ENCODE measurements at places on chromosomes 13 and 19.
A peak's percentile ranks its signal among the peaks of the same experiment; 100 is the strongest.

- no peak for DNase-seq
These were observed 11.6 kb downstream of the MAP4K1 start for GRCh38 chr19:38606131-38606530.

GRCh38 chr19:19630062-19630414 lies 2.0 kb upstream of the LPAR2 start:
- DNase-seq: no peak

DNA sequence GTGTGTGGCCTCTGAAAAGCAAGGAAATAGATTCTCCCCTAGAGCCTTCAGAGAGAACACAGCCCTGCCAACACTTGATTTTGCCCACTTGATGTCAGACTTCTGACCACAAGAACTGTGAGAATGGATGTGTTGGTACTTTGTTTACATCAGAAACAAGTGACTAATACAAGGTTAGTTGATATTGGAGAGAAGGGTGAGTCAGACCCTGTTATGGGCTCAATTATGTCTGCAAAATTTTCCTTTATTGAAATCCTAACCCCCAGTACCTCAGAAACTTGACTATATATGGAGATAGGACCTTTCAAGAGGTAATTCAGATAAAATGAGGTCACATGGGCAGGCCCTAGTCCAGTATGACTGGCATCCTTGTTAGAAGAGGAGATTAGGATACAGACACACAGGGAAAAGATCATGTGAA lies 226.7 kb downstream of the RFC3 start:
- DNase-seq: peak; percentile 56

DNA sequence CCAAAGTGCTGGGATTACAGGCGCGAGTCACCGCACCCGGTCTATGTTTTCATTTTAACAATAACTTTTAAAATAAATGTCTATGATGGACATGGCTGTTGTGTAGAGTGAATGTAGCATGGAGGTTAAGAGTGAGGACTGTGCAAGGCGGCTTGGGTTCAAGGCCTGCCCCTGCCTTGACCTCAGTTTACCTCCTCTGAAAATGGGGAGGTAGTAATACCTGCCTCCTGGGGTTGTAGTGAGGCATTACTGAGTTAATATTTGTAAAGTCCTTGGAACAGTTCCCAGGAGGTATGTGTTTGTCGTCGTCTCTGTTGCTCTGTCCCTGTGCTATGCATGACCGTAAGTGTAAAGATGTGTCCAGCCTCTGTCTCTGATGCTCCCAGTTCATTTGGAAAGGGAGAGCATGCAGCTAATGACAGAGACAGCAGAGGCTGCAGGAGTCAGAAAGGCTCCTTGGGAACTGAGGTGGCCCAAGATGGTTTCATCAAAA lies 9.4 kb downstream of the GARRE1 start:
- no peak for DNase-seq

DNA sequence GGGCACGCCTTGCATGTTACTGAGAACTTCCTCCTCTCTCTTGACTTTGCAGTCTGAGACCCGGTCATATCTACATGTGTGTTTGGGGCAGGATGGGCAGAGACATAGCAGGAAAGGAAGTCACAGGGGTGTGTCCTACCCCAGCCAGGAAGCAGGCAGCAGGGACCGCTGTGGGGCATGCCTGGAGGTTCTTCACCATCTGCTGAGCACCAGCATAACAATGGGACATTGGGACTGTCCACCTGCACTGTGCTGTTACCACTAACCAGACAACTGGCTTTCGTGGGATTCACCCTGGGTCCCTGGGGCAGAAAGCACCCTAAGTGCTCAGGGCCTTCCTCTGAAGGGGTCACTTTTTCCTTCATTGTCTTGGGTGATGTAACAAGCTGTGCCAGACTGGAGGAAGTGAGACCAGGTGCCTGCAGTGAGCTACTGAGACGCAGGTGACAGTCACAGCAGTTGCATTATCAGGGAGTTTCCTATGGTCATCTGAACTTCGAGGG lies 2.6 kb upstream of the HAUS5 start:
- DNase-seq: no peak

DNA sequence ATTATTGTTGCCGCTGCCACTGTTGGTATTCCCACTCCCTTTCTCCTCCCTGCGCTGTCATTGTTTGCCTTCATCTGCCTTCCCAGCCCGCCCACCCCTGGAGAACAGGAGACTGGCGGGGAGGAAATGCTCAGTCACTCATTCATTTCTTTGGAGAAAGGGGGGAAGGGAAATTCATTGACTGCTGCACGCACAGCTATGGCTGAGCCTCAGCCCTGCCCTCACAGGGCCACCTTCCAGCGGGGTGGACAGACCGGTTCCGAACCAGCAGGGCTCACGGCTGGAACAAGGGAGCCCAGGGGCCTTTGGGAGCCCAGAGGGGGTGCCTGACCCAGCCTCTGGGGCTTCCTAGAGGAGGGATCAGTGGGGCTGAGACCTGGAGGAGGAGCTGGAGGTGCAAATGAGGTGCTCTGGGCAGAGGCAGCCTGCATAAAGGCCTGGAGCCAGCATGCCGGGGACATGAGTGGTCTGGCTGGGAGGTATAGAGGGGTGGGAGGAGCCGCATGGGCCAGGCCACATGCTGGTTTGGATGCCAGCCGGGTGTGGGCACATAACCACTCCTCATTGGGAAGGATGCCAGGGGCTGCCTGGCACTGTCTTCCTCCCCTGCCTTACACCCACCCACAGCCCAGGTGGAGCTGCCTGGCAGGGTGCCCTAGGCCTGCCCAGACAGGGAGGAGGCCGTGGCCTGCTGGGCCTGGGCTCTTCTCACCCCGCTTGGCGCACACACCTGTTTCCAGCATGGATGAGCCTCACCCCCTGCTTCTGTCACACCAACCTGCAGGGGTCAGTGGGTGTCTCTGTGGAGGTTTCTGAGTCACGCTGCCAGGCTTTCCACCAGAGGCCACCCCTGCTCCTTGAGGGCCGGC lies 26.8 kb downstream of the PPP5C start:
- no peak for DNase-seq

GRCh38 chr13:20291675-20292074 lies 59.6 kb upstream of the GJB6 start:
- DNase-seq: no peak

DNA sequence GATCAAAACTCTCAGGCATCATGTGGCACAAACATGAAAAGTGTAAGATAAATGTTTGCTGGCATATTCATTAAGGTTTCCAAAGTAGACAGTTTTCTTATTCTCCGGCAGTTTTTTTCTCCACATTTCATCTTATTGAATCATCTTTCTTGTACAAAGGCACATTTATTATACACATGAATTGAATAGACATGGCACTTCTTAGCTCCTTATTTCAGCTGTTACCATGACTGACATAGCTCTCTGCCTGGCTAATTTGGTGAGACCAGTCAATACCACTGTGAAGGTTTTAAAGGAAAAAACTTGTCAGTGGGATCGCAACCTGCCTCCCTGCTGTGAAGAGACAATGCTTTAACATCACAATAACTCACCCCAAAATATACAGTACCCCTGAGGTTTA lies 285.0 kb upstream of the PCDH20 start:
- no peak for DNase-seq

GRCh38 chr13:39272994-39273393 lies 234.7 kb downstream of the NHLRC3 start:
- no peak for DNase-seq

DNA sequence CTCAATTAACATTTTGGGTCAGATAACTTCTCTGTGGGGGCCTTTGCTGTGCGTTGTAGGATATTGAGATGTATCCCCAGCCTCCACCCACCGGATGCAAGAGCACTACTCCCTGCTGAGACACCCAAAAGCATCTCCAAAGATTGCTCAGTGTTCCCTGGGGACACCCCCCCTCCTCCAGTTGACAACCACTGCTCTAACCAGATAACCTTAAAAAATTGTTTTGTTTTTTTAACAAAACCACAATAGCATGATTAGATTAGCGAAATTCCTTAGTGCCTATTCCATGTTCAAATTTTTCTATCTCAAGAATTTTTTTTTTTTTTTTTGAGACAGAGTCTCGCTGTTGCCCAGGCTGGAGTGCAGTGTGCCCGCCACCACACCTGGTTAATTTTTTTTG lies 2.6 kb upstream of the EPN1 start:
- no peak for DNase-seq
